Spinal cord (tissue), 10 donors: ENCODE measurements at places on chromosomes 2 and 18.
A peak's percentile ranks its signal among the peaks of the same experiment; 100 is the strongest.

DNA sequence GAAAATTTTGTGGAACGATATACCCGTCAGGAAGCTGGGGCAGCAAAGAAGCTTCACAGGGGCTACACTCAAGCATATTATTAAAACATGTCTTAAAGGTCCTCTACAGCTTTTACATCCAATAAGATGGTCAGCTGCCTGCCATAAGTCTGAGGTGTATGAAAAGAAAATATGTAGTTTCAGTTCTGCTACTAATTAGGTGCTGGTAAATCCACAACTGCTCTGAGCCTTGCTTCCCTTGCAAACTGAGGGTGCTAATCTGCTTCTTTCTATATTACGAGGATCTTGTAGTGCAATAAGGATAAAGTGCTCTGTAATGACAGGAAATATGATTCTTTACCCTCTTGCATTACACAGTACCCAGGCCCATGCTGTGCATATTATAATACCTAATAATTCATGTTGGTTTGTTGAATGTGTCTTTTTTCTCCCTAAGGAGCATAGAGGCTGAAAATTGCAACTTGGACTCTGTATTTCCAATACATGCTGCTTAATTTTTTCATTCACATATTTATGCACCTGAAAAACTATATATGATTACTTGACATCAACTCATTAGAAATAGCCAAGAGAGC lies 14.5 kb upstream of the SLC8A1 start:
- H3K36me3 ChIP-seq = no peaks in the 10 kb centered on the region
- no peak overlapping the region for H3K27ac ChIP-seq
- no peaks in the 10 kb centered on the region for H3K27me3 ChIP-seq

GRCh38 chr18:3360211-3360610 lies 89.8 kb upstream of the TGIF1 start:
- no peaks in the 10 kb centered on the region for H3K36me3 ChIP-seq
- DNase-seq = no peak
- no peaks in the 10 kb centered on the region for H3K27me3 ChIP-seq

- H3K4me1 ChIP-seq = no peaks in the 10 kb centered on the region
- no peaks in the 10 kb centered on the region for H3K36me3 ChIP-seq
- no peak overlapping the region for H3K4me3 ChIP-seq
- DNase-seq = no peak
- no peaks in the 10 kb centered on the region for H3K27me3 ChIP-seq
Measured at GRCh38 chr2:180730976-180731375, 249.4 kb upstream of the UBE2E3 start.

DNA sequence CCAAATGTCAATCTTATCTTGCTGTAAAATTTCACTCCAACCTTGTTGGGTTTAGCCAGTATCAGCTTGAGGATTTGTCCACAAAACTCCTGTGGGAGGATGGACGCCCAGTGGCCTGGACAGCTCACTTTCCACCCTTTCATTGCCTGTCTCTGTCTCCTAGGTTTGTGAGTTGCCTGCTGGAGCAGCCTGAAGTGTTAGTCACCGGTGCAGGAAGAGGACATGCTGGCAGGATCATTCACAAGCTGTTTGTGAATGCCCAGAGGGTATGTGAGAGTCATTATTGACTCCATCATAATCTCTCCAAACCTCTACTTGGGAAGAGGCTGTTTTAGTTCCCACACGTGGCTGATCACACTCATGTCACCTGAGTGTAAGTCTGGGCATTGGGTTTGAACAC lies 112.3 kb downstream of the RAB3GAP1 start:
- H3K27ac ChIP-seq = no peak overlapping the region
- H3K4me1 ChIP-seq = no peaks in the 10 kb centered on the region
- H3K4me3 ChIP-seq = no peak overlapping the region
- H3K36me3 ChIP-seq = peaks cover 14% of the 10 kb centered on the region

DNA sequence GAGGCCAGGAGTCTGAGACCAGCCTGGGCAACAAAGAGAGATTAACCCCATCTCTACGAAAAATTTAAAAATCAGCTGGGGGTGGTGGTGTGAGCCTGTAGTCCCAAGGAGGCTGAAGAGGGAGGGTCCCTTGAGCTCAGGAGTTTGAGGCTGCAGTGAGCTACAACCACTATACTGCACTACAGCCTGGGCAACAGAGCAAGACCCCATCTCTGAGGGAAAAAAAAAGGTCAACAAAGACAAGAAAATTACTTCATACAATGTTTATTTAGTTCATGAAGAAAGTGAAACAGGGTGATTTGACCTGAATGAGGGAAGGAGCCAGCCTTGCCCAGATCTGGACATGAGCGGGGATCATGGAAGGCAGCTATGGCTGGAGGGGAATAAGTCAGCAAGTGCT lies 59.1 kb downstream of the TMEM163 start:
- no peaks in the 10 kb centered on the region for H3K4me1 ChIP-seq
- no peaks in the 10 kb centered on the region for H3K36me3 ChIP-seq
- no peak for DNase-seq
- no peak overlapping the region for H3K4me3 ChIP-seq
- H3K27ac ChIP-seq = no peak overlapping the region

DNA sequence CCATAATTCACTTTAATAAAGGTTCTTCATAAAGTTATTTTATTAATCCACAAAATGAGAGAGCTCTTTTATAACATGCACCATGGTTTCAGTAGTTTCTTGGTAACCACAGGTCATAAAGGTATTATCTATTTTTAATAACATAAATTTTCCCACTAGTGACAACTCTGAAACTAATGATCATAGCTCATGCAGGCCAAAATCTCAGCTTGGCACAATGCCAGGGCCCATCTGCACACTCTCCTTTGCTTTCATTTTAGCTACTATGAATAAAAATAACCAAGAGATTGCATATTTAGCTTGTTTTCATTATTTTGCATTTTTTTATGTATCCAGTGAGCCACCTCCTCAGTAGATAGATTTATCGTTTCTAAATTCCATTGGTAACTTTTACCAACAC lies 691.8 kb upstream of the CHAC2 start:
- H3K36me3 ChIP-seq = no peaks in the 10 kb centered on the region
- DNase-seq = no peak
- H3K4me3 ChIP-seq = no peak overlapping the region
- no peaks in the 10 kb centered on the region for H3K4me1 ChIP-seq

DNA sequence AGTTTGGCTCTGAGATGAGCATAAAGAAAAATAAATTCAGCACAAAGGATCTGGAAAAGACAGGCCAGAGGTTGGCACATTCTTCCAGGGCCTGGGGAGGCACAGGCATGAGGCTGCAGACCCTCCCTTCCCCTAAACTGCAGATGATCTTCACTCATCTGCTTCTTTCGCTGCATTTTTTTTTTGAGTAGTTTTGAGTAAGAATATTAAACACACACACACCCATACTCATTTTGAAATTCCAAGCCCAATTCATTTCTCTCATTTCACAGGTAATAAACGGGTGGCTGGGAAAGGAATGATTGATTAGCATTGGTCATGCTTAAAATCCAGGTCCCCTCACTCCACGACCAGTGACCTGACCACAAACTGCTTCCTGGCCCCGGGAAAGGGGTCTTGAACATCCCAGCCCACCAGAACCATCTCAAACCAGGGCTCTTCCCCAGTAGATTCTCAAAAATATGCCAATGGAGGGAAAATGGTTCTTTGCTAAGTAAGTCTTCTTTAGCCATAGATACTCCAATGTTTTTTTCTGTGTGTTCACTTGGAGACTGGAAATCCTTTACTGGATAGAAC lies 219.6 kb downstream of the ANAPC1 start:
- peak overlapping the region; percentile 37 for H3K27ac ChIP-seq
- DNase-seq = no peak
- H3K36me3 ChIP-seq = no peaks in the 10 kb centered on the region
- H3K27me3 ChIP-seq = no peaks in the 10 kb centered on the region
- H3K4me1 ChIP-seq = no peaks in the 10 kb centered on the region

DNA sequence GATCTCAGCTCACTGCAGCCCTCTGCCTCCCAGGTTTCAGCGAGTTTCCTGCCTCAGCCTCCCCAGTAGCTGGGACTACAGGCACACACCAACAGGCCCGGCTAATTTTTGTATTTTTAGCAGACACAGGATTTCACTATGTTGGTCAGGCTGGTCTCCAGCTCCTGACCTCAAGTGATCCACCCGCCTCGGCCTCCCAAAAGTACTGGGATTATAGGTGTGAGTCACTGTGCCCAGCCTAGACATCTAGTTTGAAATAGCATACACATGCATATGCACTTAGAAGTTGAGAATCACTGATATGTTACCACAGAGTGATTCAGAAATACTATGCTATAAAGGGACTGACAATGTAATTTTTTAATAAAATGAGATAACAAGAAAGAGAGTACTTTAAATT lies 69.8 kb upstream of the CDKL4 start:
- H3K4me1 ChIP-seq = no peaks in the 10 kb centered on the region
- H3K4me3 ChIP-seq = no peak overlapping the region
- no peak overlapping the region for H3K27ac ChIP-seq
- H3K36me3 ChIP-seq = peaks cover 9% of the 10 kb centered on the region
- no peak for DNase-seq

DNA sequence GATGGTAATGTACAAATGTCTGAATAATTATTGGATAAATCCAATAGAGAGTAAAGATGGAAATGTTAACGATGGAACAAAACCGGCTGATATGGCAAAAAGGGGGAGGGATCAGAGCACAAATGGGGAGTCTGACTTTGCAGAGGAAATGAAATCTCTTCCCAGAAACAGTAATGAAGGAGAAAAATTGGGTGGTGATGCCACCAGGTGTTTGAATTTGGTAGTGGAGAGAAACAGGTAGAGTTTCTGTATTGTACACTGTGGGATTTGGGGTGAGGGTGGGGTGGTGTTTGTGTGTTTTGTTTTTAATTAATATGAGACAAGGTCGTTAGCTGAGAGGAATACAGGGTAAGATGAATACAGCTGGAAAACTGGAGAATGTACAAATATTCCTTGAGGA lies 20.4 kb upstream of the XDH start:
- no peaks in the 10 kb centered on the region for H3K36me3 ChIP-seq
- H3K4me3 ChIP-seq = no peak overlapping the region
- H3K27me3 ChIP-seq = no peaks in the 10 kb centered on the region
- H3K27ac ChIP-seq = no peak overlapping the region
- H3K4me1 ChIP-seq = no peaks in the 10 kb centered on the region
- DNase-seq = no peak

- H3K36me3 ChIP-seq = no peaks in the 10 kb centered on the region
- peak overlapping the region; percentile 42 for H3K27ac ChIP-seq
- no peaks in the 10 kb centered on the region for H3K27me3 ChIP-seq
- no peak overlapping the region for H3K4me3 ChIP-seq
- H3K4me1 ChIP-seq = peaks cover 7% of the 10 kb centered on the region
Measured at GRCh38 chr2:28137221-28137620, 246.7 kb downstream of the BABAM2 start.

GRCh38 chr18:79642626-79643025 lies 37.0 kb upstream of the CTDP1 start:
- no peak overlapping the region for H3K27ac ChIP-seq
- no peak overlapping the region for H3K4me3 ChIP-seq
- H3K36me3 ChIP-seq = no peaks in the 10 kb centered on the region

GRCh38 chr2:206989311-206989710 lies 50.0 kb downstream of the CPO start:
- H3K27ac ChIP-seq = no peak overlapping the region
- no peaks in the 10 kb centered on the region for H3K4me1 ChIP-seq
- H3K27me3 ChIP-seq = no peaks in the 10 kb centered on the region

- no peak overlapping the region for H3K4me3 ChIP-seq
- no peak for DNase-seq
- H3K27me3 ChIP-seq = no peaks in the 10 kb centered on the region
- no peaks in the 10 kb centered on the region for H3K4me1 ChIP-seq
- no peaks in the 10 kb centered on the region for H3K36me3 ChIP-seq
- no peak overlapping the region for H3K27ac ChIP-seq
Measured at GRCh38 chr18:25029802-25030201, 322.2 kb downstream of the ZNF521 start.

DNA sequence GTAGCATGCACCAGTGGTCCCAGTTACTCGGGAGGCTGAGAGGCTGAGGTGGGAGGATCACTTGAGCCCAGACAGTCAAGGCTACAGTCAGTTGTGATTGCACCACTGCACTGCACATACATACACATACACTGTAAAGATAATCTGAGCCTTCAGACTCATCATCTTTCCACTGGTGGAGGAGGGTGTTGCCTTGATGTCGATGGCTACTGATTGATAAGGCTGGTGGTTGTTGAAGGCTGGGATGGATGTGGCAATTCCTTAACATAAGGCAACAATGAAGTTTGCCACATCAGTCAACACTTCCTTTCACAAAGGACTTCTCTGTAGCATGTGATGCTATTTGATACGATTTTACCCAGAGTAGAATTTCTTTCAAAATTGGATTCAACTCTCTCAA lies 118.8 kb downstream of the IKZF2 start:
- no peaks in the 10 kb centered on the region for H3K36me3 ChIP-seq
- DNase-seq = no peak
- no peak overlapping the region for H3K4me3 ChIP-seq
- no peak overlapping the region for H3K27ac ChIP-seq
- no peaks in the 10 kb centered on the region for H3K27me3 ChIP-seq

GRCh38 chr18:12748671-12749070 lies 45.8 kb downstream of the PSMG2 start:
- H3K4me1 ChIP-seq = no peaks in the 10 kb centered on the region
- no peak for DNase-seq
- H3K27me3 ChIP-seq = no peaks in the 10 kb centered on the region
- no peaks in the 10 kb centered on the region for H3K36me3 ChIP-seq

GRCh38 chr2:74142340-74142739 lies 5.4 kb downstream of the BOLA3 start:
- no peak overlapping the region for H3K27ac ChIP-seq
- H3K4me1 ChIP-seq = peaks cover 14% of the 10 kb centered on the region
- no peak for DNase-seq
- no peak overlapping the region for H3K4me3 ChIP-seq
- peaks cover 56% of the 10 kb centered on the region for H3K36me3 ChIP-seq

DNA sequence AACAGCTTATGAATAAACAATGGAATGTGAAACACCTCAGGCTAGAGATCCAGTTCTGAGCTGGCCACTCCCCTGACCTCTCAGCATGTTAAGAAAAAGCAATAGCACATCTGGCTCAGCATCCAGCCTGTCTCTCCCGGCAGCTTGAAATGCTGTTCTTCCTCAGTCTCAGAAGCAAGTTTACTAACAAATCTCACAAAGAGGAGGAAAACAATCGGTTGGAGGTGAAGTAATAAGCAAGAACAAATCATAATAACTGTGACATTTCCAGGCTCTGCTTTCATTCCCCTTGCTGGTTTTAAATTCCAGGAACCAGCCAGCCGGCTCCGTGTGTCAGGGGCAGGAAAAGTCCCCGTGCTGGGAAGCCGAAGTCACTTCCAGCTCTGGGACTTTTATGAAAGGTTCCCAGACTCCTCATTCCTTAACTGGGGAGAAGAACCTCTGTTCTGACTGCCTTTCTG lies 133.9 kb upstream of the ARL4C start:
- DNase-seq = no peak
- no peaks in the 10 kb centered on the region for H3K36me3 ChIP-seq
- no peak overlapping the region for H3K27ac ChIP-seq
- H3K27me3 ChIP-seq = no peaks in the 10 kb centered on the region
- H3K4me3 ChIP-seq = no peak overlapping the region

DNA sequence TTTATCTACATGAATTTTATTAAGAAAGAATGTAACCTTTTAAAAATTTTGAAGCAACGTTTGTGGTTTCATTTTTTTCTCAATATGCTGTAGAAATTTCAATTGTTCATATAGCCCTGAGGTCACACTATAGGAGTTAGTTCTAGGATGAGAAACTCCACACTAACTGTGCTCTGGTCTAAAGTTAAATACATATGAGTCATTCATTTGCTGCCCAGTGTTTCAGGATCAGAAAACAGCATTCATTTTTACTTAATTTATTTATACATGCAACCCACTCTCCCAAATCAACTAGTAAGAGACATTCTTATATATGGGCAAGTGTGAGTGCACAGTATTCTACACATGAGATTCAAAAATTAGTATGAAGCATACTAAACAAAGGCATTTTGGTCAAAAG lies 137.9 kb downstream of the DOCK10 start:
- no peaks in the 10 kb centered on the region for H3K36me3 ChIP-seq
- no peak overlapping the region for H3K4me3 ChIP-seq
- H3K27ac ChIP-seq = no peak overlapping the region
- no peaks in the 10 kb centered on the region for H3K27me3 ChIP-seq
- H3K4me1 ChIP-seq = peaks cover 8% of the 10 kb centered on the region
